ENCODE measurements at places on chromosomes 5 and 9. TPM values are rescaled to one million over a fixed set of nuclear protein-coding genes. Genes with fewer than 3 reads are reported as not detected.
A peak's percentile ranks its signal among the peaks of the same experiment; 100 is the strongest.

DNA sequence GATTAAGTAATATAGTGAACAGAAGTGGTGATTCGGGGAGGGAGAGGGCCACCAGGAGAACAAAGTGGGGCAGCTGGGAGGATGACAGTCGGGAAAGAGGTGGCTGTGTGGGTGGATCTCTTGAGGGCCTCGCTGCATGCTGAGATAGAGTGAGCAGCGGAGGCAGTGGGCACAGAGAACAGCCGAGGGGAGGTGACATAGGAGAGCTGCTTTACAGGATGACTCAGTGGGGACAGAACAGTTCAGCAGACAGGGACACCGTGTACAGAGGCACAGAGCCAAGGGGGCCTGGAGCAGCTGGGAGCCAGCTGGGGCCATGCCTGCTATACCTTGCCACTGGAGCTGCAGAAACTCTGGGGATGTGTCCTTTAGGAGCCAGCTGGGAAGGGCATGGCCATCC lies 273.9 kb downstream of the GADD45G start:
- H3K27me3 ChIP-seq, result no peaks in the 10 kb centered on the region
- no peaks in the 10 kb centered on the region for H3K36me3 ChIP-seq
- H3K27ac ChIP-seq, result peak overlapping the region; percentile 12
- DNase-seq, result peak; percentile 91

The TMEM252 gene
- total RNA-seq, result not detected

GRCh38 chr9:134544388-134545214 lies 97.0 kb upstream of the COL5A1 start:
- no peak for DNase-seq
- H3K27me3 ChIP-seq, result no peaks in the 10 kb centered on the region
- H3K36me3 ChIP-seq, result no peaks in the 10 kb centered on the region
- H3K4me3 ChIP-seq, result no peak overlapping the region

GRCh38 chr9:126857261-126857960 lies 3.0 kb upstream of the ZBTB34 start:
- no peak for DNase-seq
- peaks cover 13% of the 10 kb centered on the region for H3K27me3 ChIP-seq
- peaks cover 19% of the 10 kb centered on the region for H3K4me1 ChIP-seq
- no peaks in the 10 kb centered on the region for H3K36me3 ChIP-seq
- no peak overlapping the region for H3K4me3 ChIP-seq

DNA sequence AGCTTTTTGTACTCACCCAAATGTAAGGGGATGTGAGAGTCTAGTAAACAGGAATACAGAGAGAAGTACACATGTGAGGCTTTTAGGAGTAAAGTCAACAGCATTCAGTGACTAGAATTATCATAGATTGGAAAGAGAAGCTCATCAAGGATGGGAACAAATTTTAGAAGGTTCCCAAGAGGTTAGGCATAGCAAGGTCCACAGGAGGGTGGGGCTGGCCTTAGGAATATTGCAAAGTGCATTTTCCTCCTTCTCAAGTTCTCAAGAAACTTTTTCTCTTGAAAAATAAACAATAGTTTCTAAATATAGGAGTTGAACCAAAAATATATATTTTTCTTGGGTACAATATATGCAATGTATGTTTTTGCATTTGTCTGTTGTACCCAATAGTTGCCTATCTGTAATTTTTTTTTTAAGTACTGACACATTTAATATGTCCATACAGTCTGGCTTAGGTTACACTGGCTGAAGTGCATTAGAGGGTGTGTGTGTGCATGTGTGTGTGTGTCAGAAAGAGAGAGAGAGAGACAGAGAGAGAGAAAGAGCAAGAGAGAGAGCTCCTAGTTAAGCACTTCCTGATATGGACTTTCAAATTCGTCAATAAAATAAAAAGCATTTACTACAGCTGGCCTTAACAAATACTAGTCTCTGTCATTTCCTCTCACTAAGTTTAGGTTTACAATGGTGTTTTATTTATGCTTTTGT lies 62.2 kb downstream of the SNX18 start:
- peaks cover 15% of the 10 kb centered on the region for H3K4me1 ChIP-seq
- no peaks in the 10 kb centered on the region for H3K36me3 ChIP-seq
- H3K4me3 ChIP-seq, result no peak overlapping the region
- no peak overlapping the region for H3K27ac ChIP-seq
- DNase-seq, result no peak

- DNase-seq, result no peak
- H3K27me3 ChIP-seq, result no peaks in the 10 kb centered on the region
- H3K4me3 ChIP-seq, result no peak overlapping the region
- no peaks in the 10 kb centered on the region for H3K4me1 ChIP-seq
Observed at GRCh38 chr5:165231821-165232508, 1726.5 kb downstream of the MAT2B start.
